ENCODE measurements at places on chromosomes 1 and 21.

DNA sequence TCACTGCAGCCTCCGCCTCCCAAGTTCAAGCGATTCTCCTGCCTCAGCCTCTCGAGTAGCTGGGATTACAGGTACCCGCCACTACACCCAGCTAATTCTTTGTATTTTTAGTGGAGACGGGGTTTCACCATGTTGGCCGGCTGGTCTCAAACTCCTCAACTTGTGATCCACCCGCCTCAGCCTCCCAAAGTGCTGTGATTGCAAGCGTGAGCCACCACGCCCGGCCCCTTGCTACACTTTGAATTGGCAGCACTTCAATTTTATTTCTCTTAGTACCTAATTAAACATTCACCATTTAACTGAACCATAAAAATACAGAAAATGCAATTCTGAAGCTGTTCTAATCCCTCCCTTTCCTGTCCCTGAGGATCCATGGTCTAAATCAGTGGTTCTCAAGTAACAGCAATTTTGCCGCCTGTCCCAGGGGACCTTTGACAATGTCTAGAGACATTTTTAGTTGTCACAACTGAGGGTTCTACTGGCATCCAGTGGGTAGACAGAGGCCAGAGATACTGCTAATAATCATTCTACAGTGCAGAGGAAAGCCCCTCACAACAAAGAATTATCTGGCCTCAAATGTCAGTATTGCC, 4.3 kb upstream of the BCL2L15 start:
- no peak for DNase-seq

- no peak for DNase-seq
These were observed 511 bp downstream of the EFNA3 start for GRCh38 chr1:155079210-155079486.

- no peak for DNase-seq
These were observed 8.4 kb downstream of the TAF5L start for GRCh38 chr1:229617351-229618100.

GRCh38 chr1:66644331-66644730, 107.9 kb upstream of the DYNLT5 start:
- DNase-seq, result no peak

DNA sequence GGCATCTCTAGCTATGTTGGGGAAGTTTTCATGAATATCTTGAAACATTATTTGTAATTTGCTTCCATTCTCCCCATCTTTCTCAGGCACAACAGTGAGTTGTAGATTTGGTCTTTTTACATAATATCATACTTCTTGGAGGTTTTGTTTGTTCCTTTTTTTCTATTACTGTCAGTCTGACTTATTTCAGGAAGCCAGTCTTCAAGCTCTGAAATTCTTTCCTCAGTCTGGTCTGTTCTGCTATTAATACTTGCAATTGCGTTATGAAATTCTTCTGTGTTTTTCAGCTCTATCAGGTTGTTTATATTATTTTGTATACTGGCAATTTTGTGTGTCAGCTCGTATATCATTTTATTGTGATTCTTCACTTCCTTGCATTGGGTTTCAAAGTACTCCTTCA, 424.6 kb upstream of the PTBP2 start:
- no peak for DNase-seq

DNA sequence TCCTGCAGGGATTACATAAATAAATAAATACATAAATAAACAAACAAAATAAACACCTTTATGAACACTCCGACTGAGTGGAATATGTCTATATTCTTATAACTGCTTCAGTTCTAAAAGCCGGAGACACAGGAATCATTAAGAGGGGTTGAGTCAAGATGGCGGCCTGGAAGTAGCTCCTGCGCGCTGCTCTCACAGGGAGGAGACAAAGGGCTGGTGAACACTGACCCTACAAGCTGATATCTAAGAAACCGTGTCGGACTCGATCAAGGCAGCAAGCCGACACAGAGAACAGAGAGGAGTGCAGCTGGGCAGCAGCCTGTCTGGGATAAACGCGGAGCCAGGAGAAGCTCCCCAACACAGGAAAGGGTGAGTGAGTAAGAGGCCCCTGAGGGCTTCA, 1098.6 kb upstream of the NCAM2 start:
- DNase-seq, result no peak

Measured in naive thymus-derived CD4-positive, alpha-beta T cell (primary cell).